ENCODE measurements at places on chromosomes 7 and 10.

DNA sequence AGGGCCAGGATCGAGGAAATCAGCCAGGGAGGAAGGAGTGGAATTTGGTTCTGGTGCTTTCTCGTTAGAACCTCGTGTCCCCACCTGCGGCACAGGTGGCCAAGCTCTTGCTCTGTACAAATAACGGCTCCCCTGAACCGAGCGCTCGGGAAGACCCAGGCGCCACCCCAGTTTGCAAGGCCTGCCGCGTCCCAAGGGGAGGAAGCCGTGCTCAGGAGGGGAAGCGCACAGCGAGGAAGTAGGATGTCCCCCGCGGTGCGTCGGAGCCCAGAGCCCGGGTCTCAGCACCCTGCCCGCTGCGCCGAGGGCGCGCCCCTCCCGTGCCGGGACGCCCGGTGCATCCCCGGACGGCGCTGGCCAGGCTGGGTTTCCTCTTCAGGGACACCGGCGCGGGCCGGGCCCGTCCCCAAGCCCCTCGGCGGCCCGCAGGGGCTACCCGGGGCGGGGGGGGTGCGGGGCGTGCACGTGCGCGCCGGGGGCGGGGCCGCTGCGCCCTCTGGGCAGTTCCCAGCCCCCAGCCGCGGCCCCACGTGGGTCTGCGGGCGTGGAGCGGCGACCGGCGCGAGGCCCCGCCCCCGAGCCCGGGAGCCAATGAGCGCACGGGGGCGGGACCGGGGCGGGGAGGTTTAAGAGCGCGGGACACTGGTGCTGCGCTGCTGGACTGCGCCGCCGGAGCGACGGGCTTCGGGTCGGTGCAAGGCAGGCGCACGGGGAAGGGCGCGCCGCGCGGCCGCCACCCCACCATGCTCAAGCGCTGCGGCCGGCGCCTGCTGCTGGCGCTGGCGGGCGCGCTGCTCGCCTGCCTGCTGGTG, at the start of gene LFNG:
LFNG (plus strand) TSS at position 656 of the 812 bp plus-strand sequence; CDS start at position 744, 88 bp downstream.
- DNase-seq = peak; percentile 75

GRCh38 chr7:137235434-137235833, 108.1 kb downstream of the PTN start:
- no peak for DNase-seq

DNA sequence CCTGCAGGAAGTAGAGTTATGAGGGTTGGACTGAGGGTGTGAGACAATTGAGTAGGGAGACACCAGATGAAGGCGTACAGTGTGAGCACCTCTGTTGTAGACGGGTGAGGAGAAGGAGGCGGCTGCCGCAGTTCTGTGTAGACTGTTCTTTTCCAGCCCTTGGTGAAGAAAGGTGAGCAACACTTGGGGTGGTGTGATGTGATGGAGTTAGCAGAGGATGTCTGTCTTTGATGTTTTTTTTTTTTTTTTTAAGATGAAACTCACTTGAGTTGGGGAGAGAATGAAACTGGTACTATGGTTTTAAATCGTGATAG, 42.8 kb upstream of the RNF216 start:
- DNase-seq = peak; percentile 10

GRCh38 chr10:74227697-74228424, 76.8 kb downstream of the ADK start:
- DNase-seq = no peak

- no peak for DNase-seq
Observed at GRCh38 chr7:132135746-132136385, 440.4 kb downstream of the PLXNA4 start.
